H4 (cell line): ENCODE measurements at places on chromosomes 4 and X.

GRCh38 chr4:54231768-54232688, 2.9 kb downstream of the PDGFRA start:
- no peak for DNase-seq

DNA sequence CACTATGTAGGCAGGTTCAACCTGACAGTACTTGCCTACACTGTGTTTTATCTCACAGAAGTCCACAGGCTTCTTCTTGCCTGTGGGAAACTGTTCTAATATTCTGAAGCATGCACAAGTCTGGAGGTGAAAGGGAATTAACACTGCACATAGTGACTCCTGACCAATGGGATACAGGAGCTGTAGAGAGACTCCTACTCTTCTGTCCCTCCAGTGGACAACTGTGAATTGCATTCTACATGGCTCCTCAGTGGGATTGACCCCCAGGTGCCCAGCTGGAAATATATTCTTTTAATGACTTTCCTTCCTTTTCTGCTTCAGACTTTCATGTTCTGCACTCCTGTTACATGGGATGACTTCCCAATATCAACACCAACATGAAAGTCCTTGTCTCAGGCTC, 8.2 kb upstream of the YIPF6 start:
- peak; percentile 36 for DNase-seq

GRCh38 chrX:51606446-51606845, 12.3 kb downstream of the CENPVL3 start:
- no peak for DNase-seq

DNA sequence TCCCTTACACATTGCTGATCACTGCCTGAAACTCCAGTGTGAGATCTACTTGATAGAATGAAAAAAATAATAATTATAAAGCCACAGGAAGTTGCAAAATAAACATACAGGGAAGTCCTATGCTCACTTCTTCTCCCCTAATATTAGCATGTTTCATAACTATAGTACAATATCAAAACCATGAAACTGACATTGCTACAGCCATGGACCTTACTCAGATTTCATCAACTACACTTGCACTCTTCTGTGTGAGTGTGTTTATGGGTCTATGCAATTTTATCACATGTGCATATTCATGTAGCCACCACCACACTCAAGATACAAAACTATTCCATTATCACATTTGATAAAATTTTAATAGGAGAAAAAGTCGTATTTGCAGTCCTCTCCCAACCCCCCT, 57.3 kb downstream of the SPINK2 start:
- DNase-seq = no peak

GRCh38 chr4:57233386-57233785, 123.2 kb upstream of the IGFBP7 start:
- DNase-seq = peak; percentile 5

- DNase-seq = no peak
Measured at GRCh38 chrX:132483488-132483887, 5.3 kb downstream of the MBNL3 start.

- no peak for DNase-seq
Measured at GRCh38 chr4:56505269-56506130, at the start of gene ARL9. Gene ARL9, plus strand, starts transcription at chr4:56505791. Its CDS starts 72 bp downstream, at chr4:56505863.

DNA sequence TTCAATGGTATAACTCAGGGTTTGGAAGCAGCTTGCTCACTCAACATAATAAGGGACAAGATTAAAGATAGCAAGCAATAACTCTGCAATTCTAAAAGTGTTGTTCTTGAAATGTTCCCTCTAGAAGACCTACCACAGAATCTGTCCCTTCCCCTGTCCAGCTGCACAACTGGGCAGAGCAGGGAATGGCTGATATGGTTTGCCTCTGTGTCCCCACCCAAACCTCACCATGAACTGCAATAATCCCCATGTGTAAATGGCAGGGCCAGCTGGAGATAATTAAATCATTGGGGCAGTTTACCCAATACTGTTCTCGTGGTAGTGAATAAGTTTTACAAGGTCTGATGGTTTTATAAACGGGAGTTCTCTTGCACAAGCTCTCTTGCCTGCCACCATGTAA, 19.1 kb downstream of the PRDM5 start:
- DNase-seq = no peak

GRCh38 chr4:26402458-26402857, 81.6 kb downstream of the RBPJ start:
- no peak for DNase-seq

- DNase-seq = no peak
Measured at GRCh38 chr4:82523179-82523578, 38.6 kb downstream of the TMEM150C start.

- no peak for DNase-seq
Measured at GRCh38 chr4:159600061-159600460, 497.2 kb downstream of the RAPGEF2 start.

DNA sequence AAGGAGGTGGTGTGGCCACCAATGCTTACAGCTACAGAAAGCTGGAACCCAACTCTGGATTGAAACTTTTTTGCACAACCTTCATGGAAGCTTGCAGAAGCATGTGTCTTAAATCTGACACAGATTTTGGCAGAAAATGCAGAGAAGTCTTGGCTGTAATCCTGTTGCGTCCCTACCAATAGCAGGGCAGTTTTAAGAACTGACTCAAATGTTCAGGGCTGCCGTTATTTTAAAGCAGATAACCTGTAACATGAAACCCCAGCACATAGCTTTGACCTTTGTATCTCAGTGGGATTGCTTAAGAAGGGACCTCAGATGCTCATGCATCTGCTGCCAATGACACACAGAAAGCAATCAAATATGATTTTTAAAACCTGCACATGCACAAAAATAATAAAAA, at the start of gene VEGFD:
Gene VEGFD (minus strand): TSS at position 110 of the 400 bp plus-strand sequence. CDS start 467 bp downstream, outside the sequence.
- no peak for DNase-seq

- no peak for DNase-seq
Measured at GRCh38 chrX:627510-627981, 3.0 kb upstream of the SHOX start.

- no peak for DNase-seq
Measured at GRCh38 chr4:75009138-75009537, 76.2 kb downstream of the PARM1 start.

- no peak for DNase-seq
Measured at GRCh38 chrX:40950546-40950945, 134.7 kb upstream of the USP9X start.

DNA sequence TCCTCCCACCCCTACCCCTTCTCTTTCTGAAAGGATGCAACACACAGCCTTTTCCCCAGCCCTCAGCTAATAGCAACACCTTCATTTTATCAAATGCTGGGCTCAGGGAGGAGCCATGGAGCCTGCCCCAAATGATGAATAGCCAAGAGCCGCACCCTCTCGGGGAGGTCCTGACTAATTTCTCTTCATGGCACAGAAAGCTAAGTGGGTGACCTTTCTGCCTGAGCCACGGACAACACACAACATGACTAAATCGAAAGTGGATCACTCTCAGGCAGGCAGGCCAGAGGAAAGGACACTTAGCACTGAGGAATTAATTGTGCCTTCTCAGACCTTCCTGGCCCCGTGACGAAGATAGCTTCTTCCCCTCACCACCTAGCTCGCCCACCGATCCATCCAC, 165.1 kb upstream of the RAI2 start:
- no peak for DNase-seq

DNA sequence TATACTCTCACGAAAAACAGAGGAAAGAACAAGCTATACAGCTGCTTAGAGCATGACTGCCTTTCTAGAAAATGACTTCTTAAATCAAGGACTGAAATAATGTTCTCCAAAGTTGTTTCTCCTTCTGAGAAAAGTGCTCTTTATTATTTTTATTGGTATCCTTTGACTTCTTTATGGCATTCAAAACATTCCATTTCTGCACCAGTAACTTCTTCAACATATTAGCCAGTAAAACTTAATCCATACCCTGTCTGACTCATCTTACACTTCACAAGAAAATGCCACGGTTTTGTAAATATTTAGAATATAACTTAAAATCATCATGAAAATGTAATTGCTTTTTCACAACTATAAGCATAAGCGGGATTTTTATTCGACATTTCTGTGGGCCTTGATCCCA, 180.4 kb downstream of the NR3C2 start:
- DNase-seq = peak; percentile 6

DNA sequence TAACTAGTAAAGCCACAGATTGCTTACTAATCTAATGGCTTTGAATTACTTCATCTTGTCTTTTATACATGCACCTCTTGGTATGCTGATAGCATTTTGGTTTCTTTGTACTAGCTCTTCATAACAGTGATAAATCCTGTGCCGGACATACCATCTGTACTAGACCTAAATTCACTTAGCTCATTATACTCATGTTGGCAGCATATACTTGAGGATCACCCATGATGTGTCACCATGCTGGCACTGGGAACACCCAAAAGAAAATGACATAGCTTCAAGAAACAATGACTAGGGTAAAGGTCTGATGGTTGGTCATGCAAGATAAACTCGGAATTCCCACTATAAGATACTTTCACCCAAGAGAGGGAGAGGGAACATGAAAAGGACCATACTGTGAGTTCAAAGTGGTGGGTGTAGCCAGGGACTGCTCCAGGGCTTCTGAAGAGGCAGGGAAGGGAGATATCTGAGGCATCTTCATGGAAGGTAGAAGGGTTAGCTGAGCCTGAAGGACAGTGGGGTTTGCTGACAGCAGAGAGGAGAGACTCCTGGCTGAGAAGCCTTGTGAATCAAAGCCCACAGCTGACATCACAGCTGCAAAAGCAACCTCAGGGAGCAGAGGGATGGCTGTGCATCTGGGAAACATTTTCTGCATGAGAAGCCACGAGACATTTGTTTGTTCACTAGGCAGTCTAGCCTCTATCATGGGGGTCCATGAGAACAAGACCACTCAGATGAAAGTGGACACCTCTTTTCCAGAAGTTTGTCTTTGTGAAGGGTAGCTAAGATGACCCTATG, 314.2 kb downstream of the RAB28 start:
- no peak for DNase-seq

DNA sequence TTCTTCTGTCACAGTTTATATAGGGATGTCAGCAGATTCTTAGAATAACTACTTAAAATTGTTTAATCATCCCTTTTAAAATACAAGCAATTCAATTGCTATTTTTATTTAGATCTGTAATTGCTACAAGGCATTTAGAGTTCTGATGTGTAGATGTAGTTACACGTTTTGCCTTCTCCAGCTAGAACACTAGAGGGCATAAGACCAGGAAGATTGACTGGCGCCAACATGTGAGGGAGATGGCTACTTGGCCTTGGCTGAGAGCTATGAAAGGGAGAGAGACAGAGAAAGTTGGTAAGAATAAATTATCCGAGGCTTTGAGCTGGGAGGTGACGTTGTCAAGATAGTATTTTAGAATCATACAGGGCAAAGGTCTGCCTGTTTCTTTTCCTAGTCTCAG, 563.7 kb upstream of the PRKX start:
- no peak for DNase-seq

GRCh38 chrX:3548765-3549391, 164.6 kb downstream of the PRKX start:
- peak; percentile 74 for DNase-seq

DNA sequence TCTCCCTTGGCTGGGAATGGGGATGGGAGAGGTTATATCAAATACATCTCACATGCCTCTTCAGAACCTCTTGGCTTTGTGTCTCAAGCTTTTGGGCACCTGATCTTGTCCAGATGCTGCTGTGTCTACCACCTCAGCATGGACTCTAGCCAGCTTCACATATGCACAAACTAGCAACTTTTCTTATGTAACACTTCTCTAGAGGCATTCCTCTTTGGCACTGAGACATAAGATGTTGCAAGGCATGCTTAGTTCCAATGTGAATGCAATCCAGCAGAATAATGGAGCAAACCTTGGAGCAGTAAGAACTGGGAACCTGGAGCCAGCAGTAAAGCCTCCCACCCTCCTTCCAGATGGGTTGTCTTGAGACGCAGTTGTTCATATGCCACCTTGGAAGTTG, 113.4 kb upstream of the TMEM47 start:
- no peak for DNase-seq

DNA sequence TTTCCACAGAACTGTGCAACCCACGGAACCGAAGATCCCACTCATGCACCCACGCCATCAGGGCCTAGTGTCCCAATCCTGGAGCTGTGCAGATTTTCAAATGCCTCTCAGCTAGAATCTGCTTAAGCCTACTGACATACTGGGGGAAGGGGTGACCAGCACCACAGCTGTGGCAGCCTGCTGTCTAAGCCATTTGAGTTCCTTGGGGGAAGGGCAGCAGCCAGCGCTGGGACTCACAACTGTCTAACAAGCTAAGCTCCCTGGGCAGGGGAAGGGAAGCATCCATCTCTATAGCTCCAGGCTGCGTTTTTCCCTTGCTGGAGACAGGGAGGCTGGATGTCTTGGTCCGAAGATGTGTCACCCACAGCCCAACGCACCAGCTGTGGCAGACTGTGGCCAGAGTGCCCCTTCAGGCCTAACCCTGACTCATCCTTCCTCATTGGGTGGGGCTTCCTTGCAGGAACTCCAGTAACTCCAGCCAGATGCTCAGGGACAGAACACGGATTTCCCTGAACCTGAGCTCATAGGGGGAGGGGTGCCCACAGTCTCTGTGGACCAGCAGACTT, 194.8 kb downstream of the CHRDL1 start:
- peak; percentile 9 for DNase-seq

- peak; percentile 24 for DNase-seq
Measured at GRCh38 chr4:38004062-38004461, 43.9 kb downstream of the PTTG2 start.

- DNase-seq = no peak
Measured at GRCh38 chr4:53855581-53856250, 208.7 kb downstream of the CHIC2 start.

DNA sequence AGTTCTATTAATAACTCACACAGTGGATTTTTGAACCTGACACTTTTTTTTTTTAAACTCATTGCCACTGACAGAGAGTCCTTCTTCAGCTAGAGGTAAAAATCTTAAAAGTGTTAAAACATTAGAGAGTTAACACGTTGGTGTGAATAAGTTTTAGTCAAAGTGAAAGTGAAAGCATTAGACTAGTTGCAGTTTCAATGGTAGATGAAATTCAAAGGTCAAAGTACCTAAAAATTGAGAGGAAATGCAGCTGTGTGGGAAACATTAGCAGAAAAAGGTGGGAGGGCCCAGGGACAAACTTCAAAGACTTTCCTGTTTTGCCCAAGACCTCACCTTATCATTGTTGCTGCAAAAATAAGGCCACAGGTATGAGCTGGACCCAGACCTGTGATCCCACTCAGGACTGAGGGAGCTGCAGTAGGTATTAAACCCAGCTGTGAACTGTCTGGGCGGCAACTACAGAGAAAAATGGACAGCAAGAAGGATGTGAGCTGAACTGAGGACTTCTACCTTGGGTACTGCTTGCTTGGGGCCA, 17.6 kb upstream of the GABRA4 start:
- peak; percentile 22 for DNase-seq

GRCh38 chr4:66769441-66769840, 775.9 kb downstream of the CENPC start:
- peak; percentile 58 for DNase-seq
